Ecto neural progenitor cell (in vitro differentiated cells): ENCODE measurements at places on chromosomes 3 and 15.

DNA sequence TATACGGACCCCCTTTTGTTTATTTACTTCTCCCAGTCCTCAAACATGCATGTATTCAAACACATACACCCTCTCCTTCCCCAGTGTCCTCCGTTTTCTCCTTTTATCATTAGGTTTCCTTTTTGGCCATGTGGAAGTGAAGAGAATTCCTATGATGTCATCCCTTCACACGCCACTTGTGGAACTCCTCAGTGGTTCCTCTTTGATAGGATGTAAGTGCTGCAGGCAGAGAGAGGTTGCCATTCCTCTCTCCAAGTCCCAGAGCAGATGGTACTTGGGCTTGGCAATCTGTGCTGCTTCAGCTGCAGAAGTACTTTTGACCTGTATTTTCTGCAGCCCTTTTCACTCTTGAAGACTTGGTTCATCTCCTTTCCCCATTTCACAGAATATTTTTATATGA lies 32.9 kb upstream of the CRTC3 start:
- no peak for DNase-seq

DNA sequence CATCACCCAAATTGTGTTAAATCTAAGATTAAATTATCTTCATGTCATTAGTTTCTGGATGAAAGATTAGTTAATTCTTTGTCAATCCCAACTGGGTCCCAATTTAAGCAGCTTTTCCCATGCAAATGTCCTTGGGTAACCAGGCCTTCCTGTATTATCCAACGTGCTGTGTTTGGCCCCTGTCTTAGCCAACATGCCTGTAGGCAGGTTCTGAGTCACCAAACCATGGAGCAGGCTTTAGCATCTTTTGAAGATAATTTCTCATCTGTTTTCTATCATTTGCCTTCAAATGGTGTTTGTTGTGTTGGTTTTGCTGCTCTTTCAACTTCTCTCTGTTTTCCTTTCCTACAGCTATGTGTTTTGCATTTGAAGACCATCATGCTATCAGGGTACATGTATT lies 216.2 kb downstream of the ITPR1 start:
- DNase-seq: no peak

GRCh38 chr3:38649500-38650247 lies at the start of gene SCN5A:
Gene SCN5A (minus strand): TSS chr3:38649687. CDS start chr3:38633307, 16,380 bp downstream.
- DNase-seq: peak; percentile 84

DNA sequence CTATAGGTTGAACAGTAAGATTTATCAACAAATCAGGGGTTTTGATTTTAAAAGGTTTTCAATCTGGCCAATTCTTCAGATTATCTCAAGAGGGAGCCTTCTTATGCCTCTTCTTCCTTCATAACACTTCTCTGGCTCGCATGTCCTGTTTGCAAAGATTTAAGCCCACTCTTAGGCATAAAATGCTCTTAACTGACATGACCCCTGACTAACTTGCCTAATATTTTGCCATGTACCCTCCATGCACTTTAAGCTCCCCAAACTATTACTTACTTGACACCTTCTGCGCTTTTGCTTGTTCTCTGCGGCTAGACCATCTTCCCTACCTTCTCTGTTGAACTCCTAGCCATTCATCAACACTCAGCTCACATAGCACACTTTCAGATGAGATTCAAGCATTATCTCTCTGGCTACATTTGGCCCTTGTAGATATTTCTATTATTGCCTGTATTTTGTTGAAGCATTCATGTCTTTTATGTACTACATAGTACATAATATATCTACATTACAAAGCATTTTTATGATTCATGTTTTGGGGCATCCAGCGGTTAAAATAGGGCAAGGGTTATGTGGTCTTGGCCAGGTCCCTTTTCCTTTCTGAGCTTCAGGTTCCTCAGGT lies 1.0 kb upstream of the ARIH1 start:
- no peak for DNase-seq

GRCh38 chr15:51285399-51285798 lies 53.0 kb downstream of the CYP19A1 start:
- no peak for DNase-seq

DNA sequence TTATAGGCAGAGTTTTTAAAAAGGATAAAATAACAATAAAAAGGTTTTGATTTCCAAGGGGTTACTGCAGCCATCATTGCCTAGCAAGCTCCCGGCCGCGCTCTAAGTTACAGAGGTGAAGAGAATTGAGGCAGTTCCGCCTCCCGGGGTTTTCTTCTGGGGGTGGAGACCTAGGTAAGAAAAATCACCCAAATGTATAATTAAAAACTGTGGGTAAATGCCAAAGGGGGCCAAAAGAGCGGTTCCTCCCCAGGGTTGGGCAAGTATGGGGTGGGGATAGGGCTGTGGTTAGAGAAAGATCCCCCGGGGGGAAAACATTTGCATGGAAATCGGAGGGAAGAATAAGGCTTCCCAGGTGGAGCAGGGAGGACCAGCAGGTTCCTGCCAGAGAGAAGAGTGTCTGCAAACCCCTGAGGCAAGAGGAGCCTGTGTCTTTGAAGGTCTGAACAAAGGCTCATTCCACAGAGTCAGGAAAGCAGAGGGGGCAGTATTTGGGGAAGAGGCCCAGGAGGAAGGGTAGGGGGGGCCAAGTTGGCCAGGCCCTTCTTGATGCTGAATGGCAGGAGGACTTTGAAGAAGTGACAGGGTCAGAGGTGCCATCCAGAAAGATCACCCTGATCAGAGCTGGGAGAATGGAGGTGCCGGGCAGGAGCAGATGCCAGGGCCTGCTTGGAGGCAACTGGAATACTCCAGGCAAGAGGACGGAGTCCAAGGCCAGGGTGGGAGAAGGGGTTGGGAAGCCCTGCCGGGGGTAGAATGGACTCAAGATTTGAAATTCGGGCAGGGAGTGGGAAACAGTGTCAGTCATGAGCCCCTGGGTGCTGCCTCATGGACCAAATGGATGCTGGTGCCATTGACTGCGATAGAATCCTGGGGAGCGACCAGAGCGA lies 152.9 kb upstream of the RGMA start:
- DNase-seq: no peak

GRCh38 chr15:64635499-64636495 lies 139.6 kb downstream of the RBPMS2 start:
- no peak for DNase-seq

DNA sequence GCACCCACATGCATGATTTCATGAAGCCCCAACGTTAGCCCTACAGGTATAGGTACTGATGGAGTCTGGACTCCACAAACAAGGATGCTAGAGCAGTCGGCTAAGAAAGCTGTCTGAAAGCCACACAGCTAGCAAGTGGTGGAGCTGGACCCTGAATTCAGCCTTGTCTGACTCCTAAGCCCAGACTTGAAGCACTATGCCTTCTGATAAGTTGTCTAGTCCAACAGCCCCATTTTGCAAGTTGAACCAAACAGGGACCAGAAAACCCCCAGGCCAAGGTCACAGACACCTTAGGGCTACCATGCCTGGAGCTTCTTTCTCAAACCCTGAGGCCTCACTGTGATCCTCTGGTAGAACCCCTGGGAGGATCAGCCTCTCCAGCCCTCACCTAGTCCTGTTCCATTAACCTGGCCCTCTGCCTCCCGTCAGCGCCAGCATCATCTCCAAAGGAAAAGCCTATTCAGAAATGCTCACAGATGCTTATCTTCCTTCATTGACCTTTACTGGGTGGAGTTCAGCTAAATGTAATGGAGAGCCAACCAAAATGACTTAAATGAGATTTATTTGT lies 1.7 kb upstream of the SLCO2A1 start:
- no peak for DNase-seq

GRCh38 chr3:62839748-62840147 lies 35.5 kb downstream of the CADPS start:
- DNase-seq: no peak

DNA sequence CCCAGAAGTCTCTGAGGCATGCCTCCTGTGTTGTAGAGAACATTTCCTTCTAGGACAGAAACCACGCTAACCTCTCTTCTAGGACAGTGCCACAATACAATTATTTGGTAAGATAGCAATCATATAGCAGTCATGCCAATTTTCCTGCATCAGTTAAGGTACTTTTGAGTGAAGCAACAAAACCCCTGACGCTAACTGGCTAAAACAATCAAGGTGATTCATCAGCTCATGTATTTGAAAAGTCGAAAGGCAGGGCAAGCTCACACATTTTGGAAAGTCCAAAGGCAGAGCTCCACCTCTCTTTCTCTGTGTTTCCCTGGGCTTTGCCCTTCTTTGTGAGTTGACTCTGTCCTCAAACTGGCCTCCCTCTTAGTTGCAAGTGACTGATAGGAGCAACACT lies 10.1 kb downstream of the TERC start:
- DNase-seq: no peak

GRCh38 chr15:83012076-83012426 lies 612 bp upstream of the C15orf40 start:
- no peak for DNase-seq

- no peak for DNase-seq
Observed at GRCh38 chr3:191030491-191030890, 168.0 kb upstream of the GMNC start.

DNA sequence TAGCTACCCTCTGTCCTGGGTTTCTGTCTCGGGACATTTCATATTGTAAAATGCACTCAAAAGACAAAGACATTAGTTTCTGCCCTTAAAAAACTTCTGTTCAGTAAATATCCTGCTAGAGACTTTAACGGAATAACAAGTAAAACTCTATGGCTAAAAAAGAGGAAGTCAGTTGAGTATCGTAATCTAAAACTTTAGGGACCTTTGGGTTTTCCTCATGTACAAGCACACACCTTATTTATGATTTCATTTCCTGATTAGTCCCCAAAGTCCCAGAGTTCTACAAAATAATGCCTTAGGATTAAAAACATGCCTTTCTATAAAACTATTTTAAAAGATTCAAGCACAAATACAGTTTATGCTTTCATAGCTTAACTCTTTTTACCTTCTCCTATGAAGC lies 585.9 kb downstream of the UNC13C start:
- DNase-seq: no peak

GRCh38 chr3:54827056-54827687 lies 100.7 kb downstream of the LRTM1 start:
- no peak for DNase-seq

GRCh38 chr15:63348392-63348791 lies 33.3 kb downstream of the CA12 start:
- DNase-seq: no peak

- DNase-seq: no peak
Observed at GRCh38 chr15:96274698-96275097, 55.8 kb upstream of the NR2F2 start.

DNA sequence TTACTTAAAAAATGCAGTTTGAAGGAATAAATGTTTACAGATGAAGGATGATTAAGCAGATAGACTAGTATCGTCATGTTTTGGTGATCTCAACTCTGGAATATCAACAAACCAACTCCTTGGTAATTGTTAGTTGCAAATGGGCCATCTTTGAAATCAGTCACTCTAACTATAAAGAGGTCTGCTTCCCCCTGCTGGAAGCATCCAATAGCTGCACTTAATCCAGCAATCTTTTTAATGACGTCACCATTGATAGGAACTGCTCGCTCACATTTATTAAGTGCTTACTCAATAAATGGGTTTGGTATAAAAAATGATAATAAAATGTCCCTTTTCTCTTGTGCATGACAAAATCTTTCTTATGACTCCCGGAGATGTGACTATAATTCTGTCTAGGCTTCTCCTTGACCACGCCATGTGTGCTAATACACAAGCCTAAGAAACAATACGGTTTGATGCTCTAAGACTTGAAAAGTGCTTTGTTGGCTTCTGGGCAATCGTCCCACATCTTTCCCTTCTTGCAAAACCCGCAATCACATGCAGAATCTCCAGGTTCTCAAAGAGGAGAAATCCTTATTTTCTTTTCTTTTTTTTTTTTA lies 227.6 kb upstream of the POU1F1 start:
- DNase-seq: no peak

DNA sequence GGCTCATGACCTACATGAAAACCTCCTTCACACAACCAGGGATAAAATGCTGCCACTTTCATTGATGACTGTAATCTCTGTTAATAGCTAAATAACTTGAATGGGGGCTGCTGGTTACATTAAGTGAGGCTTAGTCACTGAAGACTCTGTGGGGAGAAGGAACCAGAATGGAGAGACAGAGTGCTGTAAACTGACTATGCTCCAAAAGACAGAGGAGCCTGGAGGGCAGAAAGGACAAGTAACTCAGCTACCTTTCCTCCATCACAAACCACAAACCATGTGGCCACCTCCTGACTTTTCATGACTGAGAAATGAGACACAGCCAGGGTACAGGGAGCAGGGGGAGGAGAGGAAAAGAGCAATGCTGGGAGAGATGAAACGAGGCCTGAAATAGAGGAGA lies 97.1 kb upstream of the TRIM42 start:
- no peak for DNase-seq

DNA sequence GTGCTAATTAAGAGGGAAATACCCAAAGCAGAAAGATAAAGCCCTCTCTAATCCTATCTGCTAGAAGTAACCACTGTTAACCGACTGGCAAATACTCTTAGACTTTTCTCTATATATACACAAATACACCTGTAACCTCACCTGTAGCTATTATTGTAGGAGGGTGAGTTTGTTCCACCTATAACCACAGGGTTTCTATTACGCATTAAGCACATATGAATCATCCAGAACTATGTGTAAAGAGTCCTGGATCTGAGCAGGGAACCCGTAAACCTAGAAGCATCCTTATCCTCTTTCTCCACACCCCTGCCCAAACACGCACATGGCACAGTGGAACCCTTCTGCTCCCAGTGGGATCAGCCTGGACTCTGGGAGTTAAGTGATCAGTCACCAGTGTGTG lies 172.8 kb upstream of the C2CD4B start:
- DNase-seq: no peak

- DNase-seq: no peak
Observed at GRCh38 chr3:133620066-133620784, 41.5 kb downstream of the TOPBP1 start.

DNA sequence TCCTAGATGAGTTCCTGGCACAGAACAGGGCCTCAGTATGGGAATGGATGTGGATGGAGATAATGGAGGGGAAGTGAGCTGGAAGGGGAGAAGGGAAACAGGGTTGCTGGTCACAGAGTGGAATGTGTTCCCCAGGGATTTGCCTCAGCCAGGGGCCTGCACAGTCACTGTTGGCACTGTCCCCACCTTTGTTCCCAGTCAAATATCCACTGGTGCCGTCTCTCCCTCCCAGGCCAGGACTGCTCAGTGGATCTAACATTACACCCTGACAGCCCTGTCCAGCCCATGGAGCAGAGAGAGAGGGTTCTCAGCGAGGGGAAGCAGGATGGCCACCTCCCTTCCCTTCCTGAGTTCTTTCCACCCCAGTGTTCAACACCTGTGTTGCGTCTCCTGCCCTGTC lies 1.5 kb upstream of the PPP1R2 start:
- DNase-seq: no peak

DNA sequence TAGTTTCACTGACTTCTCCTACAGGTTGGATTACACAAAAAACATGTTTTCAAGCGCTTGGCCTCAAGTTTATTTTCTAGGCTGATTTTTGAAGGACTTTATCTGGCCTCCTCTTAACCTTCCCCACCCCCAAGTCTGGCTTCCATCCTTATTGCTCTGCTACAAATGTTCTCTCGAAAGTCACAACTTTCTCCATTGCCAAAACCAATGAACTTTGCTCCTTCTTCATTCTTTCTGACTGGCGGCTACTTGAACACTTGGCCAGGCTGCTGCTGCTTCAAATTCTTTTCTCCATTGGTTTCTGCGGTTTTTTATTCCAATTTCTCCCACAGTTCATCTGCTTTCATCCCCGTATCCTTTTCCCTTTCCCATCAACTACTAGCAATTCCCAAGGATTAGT lies 106.6 kb downstream of the TOP2B start:
- no peak for DNase-seq
